ENCODE measurements at places on chromosomes 12 and 14. TPM values are rescaled to one million over a fixed set of nuclear protein-coding genes. Genes with fewer than 3 reads are reported as not detected.

Gene TPPP2
- total RNA-seq, result not detected

Gene RND1
- 4.0 TPM for total RNA-seq

Gene ACAD10
- total RNA-seq, result 16.3 TPM

Gene KRT73
- not detected for total RNA-seq

Gene CCDC175
- total RNA-seq, result not detected

Gene NAA25
- 26.6 TPM for total RNA-seq

Gene TBX3
- total RNA-seq, result 1.1 TPM

Gene HHIPL1
- 2.0 TPM for total RNA-seq

Gene POTEG
- total RNA-seq, result not detected

Gene MYO1H
- not detected for total RNA-seq

Gene CLBA1
- 5.3 TPM for total RNA-seq

Gene CCDC197
- not detected for total RNA-seq

Gene CSRP2
- 12.7 TPM for total RNA-seq
